SIG-M5 (cell line): ENCODE measurements at places on chromosomes 13 and 19.

DNA sequence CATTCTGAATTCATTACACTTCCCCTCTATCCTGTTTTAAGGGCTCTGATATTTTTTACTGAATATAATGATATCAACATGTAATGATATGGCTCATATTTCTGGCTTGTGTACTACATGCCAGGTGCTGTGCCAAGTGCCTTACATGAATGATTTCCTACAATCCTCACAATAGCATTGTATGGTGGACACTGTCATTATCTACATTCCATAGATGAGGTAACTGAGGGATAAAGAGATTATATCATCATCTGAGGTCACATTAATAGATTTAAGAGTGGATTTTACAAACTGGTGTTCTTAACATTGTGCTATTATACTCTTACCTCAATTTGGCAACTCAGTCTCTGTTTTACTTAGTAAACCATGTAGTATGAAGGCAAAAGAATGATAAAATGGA, 502.0 kb downstream of the LIG4 start:
- no peak for DNase-seq

- DNase-seq = no peak
These were observed at the start of gene UHRF1 for GRCh38 chr19:4909156-4909896. Gene UHRF1 (plus strand): TSS chr19:4909501. CDS start chr19:4910886, 1,385 bp downstream.

GRCh38 chr13:95231393-95231792, 69.9 kb downstream of the ABCC4 start:
- no peak for DNase-seq

DNA sequence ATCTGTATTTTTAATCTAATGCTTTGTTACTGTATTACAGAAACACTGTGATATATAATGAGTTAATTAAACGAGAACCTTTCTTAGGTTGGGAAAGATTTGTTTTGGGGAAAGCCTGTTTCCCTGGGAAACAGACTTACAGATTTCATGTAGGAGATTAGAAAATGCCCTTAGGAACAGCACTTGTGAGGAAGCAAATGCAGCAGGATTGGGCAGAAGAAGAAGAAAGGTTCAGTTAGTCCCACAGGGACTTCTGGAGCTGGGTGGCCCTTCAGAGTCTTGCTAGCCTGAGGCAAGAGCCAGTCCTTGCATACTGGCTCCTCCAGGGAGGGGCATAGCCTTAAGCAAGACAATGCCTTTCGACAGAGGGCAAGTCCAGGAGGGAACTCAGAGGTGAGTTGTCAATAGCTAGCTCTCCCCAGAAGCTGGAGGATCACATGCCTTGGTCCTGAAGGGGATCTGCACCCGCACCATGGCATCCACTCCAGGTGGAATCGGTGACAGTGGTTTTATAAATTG, 36.8 kb downstream of the N4BP2L1 start:
- DNase-seq = no peak

DNA sequence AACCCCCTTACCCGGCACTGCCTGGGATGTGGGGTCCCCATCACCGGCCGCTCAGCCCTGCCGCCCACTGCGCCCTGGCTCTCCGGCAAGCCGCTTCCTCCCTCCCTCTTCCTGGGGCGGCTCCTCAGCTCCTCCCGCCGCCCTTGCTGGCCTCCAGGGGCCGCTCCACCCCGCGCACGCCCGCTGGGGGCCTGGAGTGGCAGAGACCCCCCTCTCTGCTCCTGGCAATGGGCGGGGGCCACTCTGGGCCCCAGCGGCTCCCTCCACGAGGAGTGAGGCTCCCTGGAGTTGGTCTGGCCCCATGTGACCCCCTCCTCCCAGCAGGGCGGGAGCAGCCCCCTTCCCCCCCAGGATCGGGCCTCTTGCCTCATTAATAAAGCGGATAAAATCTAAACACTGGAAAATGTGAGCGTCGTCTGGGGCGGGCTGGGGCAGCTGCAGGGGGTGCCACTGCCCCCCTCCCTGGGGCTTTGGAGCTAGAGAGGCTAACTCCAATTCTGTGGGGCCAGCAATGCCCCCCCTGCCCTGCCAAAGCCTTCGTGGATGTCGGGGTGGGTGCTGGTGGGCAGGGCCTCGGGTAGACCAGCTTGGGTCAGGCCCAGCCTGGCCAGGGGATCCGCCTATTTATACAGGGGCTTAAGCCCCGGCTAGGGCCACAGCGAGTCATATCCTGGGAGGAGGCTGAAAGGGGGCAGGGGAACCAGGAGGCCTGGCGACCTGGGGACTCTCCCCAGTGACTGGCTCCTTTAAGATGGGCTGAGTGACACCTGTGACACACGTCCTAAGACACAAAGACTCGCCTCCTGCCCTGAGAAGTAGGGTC, at the start of gene PTGER1:
Gene PTGER1, minus strand, starts transcription at position 104 of the 823 bp plus-strand sequence. CDS start 1,034 bp downstream, outside the sequence.
- DNase-seq = no peak

DNA sequence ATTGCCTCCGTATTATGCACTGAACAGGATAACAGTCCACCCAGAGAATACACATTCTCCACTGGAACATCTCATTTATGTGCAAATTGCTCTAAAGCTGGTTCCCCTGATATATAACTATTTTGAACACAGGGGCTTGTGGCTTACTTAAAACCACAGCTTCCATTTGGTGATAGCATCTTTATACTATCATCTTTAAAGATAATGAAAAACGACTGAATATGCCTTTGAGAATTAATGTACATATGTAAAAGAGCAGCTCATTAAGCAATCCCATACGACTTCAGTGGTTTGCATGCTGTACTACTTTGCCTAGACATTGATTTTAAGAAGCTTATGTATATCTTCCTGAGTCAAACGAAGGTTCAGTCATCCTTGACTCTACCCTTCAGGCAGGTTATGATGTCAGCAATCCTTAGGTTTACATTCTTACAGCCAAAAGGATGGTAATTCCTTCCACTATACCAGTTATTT, 40.8 kb downstream of the BRD4 start:
- no peak for DNase-seq

DNA sequence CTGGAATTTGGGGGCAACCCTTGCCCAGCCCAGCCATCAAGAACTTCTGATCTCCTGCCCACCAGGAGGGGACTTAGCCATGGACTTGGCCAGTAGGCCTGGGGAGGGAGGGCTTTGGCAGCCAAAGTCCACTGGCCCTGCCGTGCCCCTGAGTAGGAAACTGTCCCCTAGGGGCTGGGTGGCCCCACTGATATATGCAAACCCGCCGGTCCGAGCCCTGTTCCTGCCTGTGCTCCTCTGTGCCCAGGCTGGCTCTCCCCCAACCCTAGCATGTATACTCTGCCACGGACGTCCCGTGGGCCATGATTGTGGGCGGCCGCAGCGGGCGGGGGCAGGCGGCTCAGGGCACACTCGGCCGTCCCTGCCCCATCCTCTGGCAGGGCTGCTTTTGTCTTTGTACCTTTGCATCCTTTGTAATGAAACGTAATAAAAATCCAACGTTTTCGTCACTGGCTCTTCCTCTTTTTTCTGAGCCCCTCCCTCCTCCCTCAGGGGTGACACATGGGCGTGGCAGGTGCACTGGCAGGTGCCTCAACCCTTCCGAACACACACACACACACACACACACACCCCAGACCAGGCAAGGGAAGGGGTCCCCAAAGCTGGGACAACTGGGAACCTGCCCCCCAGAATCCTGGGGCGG, 9.1 kb downstream of the COMP start:
- no peak for DNase-seq

DNA sequence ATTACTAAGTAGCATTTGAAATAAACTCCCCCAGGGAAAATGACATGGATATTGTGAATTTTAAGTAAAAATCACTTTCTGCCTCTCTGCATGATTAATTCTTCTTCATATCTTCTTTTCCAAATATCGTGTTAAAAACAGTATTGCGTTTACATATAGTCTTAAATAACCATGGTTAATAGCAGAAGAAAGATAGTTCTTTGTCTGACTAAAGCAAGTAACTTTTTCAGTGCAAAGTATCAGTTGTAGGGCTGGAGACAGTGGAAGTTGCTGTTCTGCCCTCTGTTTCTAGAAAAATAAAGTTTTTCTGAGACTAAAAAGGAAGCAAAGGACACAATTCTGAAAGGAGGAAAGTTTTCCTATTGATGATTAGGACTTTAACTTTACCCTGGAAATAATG, 330.2 kb downstream of the NDFIP2 start:
- no peak for DNase-seq

DNA sequence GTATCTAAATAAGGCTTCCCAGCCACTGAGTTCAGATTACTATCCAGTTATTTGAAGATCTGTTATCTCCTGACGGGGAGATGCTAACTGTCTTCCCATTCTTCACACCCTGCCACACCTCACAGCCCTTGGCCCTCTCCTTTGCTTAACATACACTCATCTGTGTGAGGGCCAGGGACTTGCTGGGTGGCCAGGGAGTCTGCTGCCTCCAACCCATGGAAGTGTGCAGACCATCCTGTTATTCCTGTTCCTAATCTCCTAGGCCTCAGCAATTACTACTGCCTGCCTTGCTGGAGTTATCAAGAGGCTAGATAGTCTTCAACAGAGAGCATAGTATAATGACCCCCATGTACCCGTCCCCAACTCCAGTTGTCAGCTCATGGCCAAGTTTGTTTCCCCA, 36.2 kb upstream of the GTF3A start:
- DNase-seq = no peak

- no peak for DNase-seq
These were observed 15.5 kb downstream of the FAM216B start for GRCh38 chr13:42796747-42797356.

GRCh38 chr19:46726971-46727501, 10.1 kb upstream of the PRKD2 start:
- no peak for DNase-seq

- no peak for DNase-seq
These were observed 106.1 kb downstream of the SLC25A15 start for GRCh38 chr13:40895227-40896184.

GRCh38 chr19:44702551-44703176, 3.7 kb downstream of the CEACAM16 start:
- DNase-seq = no peak

DNA sequence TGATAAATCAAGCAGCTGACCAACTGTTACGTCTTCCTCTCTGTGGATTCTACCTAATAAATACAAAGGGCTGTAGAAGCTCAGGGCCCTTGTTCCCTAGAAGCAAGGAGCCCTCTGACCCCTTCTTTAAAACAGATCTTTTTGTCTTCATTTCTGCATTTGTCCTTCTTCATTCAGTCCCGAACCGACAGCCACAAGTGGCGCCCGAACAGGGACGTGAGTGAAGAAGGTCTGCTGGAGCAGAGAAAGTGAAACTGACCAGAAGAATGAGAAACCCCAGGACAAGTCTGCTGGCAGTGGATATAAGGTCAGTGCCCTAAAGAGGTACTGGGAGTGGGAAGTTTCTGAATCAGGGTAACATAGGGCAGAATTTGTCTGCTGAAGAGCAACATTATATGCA, 13.1 kb downstream of the ZNF773 start:
- no peak for DNase-seq

DNA sequence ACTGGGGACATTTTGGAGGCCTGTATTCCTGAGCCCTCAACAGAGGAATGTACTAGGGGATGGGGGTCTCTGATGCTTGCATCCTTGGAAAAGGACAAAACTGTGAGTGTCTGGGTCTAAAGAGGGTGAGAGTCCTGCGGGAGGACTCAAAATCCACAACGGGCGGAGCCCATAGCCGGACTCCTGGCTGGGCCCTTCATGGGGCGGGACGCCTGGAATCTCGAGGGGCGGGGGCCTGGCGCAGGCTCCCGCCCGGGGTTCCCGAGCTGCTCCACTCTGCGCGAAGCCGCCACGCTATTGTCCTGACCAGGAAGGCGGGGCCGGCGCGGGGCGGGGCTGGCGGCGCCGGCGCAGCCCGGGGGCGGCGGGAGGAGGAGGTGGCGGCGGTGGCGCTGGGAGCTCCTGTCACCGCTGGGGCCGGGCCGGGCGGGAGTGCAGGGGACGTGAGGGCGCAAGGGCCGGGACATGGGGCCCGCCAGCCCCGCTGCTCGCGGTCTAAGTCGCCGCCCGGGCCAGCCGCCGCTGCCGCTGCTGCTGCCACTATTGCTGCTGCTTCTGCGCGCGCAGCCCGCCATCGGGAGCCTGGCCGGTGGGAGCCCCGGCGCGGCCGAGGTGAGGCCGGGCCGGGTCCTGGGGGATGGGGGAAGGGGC, at the start of gene APLP1:
Gene APLP1, plus strand, starts transcription at position 403 of the 651 bp plus-strand sequence. Its CDS starts 63 bp downstream, at position 466.
- no peak for DNase-seq

DNA sequence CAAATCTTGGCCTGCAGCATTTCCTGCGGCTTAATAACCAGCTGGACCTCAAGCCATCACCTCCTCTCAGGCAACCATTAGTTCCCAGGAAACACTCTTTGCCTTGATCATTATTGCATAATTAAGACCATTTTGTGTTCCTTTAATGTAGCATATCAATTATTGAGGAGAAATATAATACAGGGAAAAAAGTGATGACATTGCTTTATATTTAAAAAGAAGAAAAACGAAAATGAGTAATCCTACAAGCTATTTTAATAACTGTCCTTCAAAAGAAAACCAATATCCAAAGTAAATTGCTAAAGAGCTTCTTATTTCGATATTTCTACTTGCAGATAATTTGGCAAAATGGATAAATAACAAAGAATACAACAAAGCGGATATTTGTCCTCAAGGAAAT, 1084.7 kb downstream of the EFNB2 start:
- no peak for DNase-seq

DNA sequence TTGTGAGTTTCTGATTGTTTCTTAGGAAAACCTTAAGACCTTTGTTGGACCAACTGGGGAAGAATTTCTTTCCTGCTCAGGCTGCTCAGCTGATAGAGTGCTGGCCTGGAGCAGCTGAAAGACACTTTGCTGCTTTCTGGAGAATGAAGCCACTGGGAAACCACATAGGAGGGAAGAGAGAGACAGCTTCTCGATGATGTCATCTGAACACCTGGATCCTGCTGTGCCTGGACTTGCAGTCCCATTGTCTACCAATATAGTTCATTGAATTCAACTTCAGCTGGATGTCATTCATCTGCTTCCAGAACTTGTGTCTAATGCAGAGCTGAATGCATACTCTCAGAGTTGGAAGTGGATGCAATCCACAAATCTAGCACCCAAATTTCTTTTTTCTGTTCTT, 34.3 kb upstream of the TSHZ3 start:
- DNase-seq = no peak

DNA sequence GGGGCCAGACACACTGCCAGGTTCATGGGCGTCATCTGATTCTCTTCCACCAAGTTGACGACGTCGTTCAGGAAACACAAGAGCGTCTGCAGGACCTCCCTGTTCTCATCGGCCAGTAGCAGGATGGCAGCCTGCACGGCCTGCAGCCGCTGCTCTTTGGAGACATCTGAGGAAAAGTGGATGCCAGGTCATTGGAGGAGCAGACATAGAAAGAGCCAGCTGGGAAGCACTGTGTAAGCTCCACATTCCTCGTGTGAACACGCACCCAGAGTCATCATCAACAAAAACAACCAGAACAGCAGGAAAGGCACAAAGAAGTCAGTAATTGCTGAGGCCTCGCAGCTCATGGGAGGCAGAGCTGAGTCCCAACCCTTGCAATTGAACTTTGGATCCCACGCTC, 96.5 kb downstream of the KL start:
- DNase-seq = no peak

- DNase-seq = no peak
These were observed 66.6 kb upstream of the C1QTNF9B start for GRCh38 chr13:23963947-23964346.

DNA sequence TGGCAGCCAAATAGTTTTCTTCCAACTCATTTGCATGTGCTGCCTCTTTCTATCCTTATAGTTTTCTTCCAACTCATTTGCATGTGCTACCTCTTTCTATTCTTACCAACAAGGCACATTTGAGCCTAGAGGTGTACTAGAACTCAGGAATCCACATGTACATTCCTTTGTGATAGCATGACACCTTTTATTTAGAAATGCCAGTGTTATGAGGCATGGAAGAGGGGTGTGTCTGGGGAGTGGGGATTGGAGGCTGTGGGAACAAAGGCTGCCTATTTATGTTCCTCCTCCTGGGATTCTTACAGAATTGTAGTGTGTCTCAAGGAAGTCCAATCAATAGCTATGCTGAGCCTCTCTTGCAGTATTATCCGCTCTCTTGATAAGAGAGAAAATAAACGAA, 966.7 kb downstream of the PCDH17 start:
- no peak for DNase-seq

GRCh38 chr19:58492265-58492664, 16.1 kb downstream of the ZNF446 start:
- DNase-seq = no peak
